ENCODE measurements at places on chromosomes 6 and 20. TPM values are rescaled to one million over a fixed set of nuclear protein-coding genes. Genes with fewer than 3 reads are reported as not detected.

The MYBL2 gene
- polyA plus RNA-seq: 148 TPM

The CDH26 gene
- polyA plus RNA-seq: 0.41 TPM

The TPBG gene
- 24.4 TPM for polyA plus RNA-seq

The TRIM31 gene
- not detected for polyA plus RNA-seq

The SLC17A3 gene
- polyA plus RNA-seq: not detected

The HSPA1L gene
- 7.6 TPM for polyA plus RNA-seq

The KCNS1 gene
- polyA plus RNA-seq: 9.7 TPM

The SLPI gene
- polyA plus RNA-seq: 4.1 TPM

The HUS1B gene
- polyA plus RNA-seq: not detected

The RNF146 gene
- polyA plus RNA-seq: 43.3 TPM

The CLDN20 gene
- not detected for polyA plus RNA-seq

The PRL gene
- not detected for polyA plus RNA-seq

The KHDC1L gene
- polyA plus RNA-seq: 0.83 TPM

The C6orf163 gene
- polyA plus RNA-seq: 0.25 TPM

The TMEM151B gene
- 45.5 TPM for polyA plus RNA-seq

The LY6G6D gene
- not detected for polyA plus RNA-seq

The BFSP1 gene
- 3.6 TPM for polyA plus RNA-seq

The USP49 gene
- 11.4 TPM for polyA plus RNA-seq

The SLC4A11 gene
- polyA plus RNA-seq: 9.7 TPM

The ULBP3 gene
- not detected for polyA plus RNA-seq

The MCHR2 gene
- polyA plus RNA-seq: 0.53 TPM

The AKAP12 gene
- polyA plus RNA-seq: 76.5 TPM

The RIMS1 gene
- polyA plus RNA-seq: 2.0 TPM

The OTOR gene
- not detected for polyA plus RNA-seq

The SMOC2 gene
- 143 TPM for polyA plus RNA-seq

The DLK2 gene
- polyA plus RNA-seq: 1.9 TPM

The ENPP5 gene
- polyA plus RNA-seq: 3.1 TPM

The DNAAF9 gene
- 10.5 TPM for polyA plus RNA-seq

The COL9A3 gene
- 17.5 TPM for polyA plus RNA-seq

The ADGRF5 gene
- polyA plus RNA-seq: 10.8 TPM

The BMP7 gene
- polyA plus RNA-seq: 24.9 TPM

The LRFN2 gene
- polyA plus RNA-seq: 2.0 TPM

The HLA-DQB2 gene
- polyA plus RNA-seq: 0.87 TPM

The DEFB124 gene
- not detected for polyA plus RNA-seq

The ENPP1 gene
- 0.36 TPM for polyA plus RNA-seq

The SLC26A8 gene
- 0.14 TPM for polyA plus RNA-seq

The FABP7 gene
- 31.2 TPM for polyA plus RNA-seq

The ZFP64 gene
- 20.7 TPM for polyA plus RNA-seq

All from brain (organoid and tissue), 16 donors.